ENCODE measurements at places on chromosomes 4 and X. TPM values are rescaled to one million over a fixed set of nuclear protein-coding genes. Genes with fewer than 3 reads are reported as not detected.

- no peak overlapping the region for H3K4me3 ChIP-seq
- no peak overlapping the region for H3K27ac ChIP-seq
- H3K36me3 ChIP-seq, result no peaks in the 10 kb centered on the region
Observed at GRCh38 chr4:45294464-45294863, 568.1 kb upstream of the GNPDA2 start.

TLR8 gene
- not detected for total RNA-seq

GRCh38 chr4:8745826-8746225, 125.8 kb downstream of the HMX1 start:
- H3K36me3 ChIP-seq, result no peaks in the 10 kb centered on the region
- no peak overlapping the region for H3K4me3 ChIP-seq
- H3K4me1 ChIP-seq, result no peaks in the 10 kb centered on the region
- DNase-seq, result no peak

DNA sequence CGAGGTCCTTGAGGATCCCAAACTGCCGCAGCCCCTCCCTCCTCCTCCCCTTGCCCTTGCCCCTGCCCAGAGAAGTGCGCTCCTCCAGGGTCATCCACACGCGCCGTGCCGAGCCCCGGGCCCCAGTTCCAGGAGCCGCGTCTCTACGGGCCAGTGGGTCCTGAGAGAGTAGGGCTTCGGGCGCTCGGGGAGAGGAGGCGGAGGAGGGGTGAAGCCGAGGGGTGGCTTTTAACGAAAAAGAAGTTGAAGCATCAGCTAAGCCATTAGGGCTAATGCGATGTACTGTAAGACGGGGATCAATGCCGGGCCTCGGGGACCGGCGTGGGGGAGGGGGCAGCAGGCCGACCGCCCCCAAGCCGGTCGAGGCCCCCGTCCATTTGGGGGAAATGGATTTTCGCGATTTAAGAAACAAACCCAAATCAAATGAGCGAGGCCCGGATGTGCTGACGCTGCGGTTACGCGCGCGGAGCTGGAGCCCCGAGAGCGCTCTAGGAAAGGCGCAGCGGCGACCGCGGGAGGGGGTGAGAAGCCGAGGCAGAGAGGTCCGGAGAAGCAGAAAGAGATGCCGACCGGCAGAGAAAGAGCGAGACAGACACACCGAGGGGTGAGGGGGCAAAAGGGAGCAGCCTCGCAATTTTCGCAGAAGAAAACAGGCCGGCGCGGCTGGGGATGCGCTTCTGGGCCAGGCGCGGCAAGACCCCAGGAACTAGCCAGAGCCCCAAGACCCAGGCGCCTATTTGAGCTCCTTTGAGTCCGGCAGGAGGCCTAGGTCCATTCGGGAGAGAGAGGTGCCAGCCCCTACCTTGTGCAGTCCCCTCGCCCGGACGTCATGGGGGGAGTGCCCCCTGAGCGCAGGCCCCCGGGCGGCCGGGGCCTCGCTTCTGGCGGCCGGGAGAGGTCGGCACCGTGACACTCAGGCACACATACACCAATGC, 13.6 kb downstream of the HMX1 start:
- H3K27me3 ChIP-seq, result peaks cover 54% of the 10 kb centered on the region
- no peak overlapping the region for H3K4me3 ChIP-seq
- H3K27ac ChIP-seq, result no peak overlapping the region

GRCh38 chr4:8709050-8709728, 116.6 kb downstream of the CPZ start:
- H3K27me3 ChIP-seq, result no peaks in the 10 kb centered on the region
- DNase-seq, result no peak
- no peak overlapping the region for H3K27ac ChIP-seq
- H3K36me3 ChIP-seq, result no peaks in the 10 kb centered on the region
- H3K4me3 ChIP-seq, result no peak overlapping the region

DNA sequence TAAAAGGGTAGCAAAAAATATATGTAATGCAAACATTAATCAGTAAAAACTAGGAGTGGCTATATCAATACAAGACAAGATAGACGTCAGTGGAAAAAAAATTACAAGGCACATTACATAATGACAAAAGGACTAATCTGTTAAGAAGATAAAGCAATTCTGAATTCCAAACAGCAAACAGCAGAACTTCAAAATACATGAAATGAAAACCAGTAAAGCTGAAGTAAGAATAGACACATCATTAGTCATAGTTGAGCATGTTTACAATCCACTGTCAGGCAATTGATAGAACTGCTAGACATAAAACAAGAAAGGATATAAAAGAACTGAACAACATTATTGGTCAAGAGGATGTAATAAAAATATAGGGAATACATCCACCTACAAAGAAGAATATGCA, 12.2 kb downstream of the SULT1B1 start:
- no peak overlapping the region for H3K4me3 ChIP-seq
- H3K27me3 ChIP-seq, result peaks cover 5% of the 10 kb centered on the region
- no peaks in the 10 kb centered on the region for H3K4me1 ChIP-seq
